ENCODE measurements at places on chromosomes 16 and 17. TPM values are rescaled to one million over a fixed set of nuclear protein-coding genes. Genes with fewer than 3 reads are reported as not detected.

- H3K4me1 ChIP-seq = peaks cover 26% of the 10 kb centered on the region
- H3K27me3 ChIP-seq = no peaks in the 10 kb centered on the region
- peak overlapping the region; percentile 32 for H3K27ac ChIP-seq
- no peak overlapping the region for H3K4me3 ChIP-seq
- H3K36me3 ChIP-seq = peaks cover 13% of the 10 kb centered on the region
Observed at GRCh38 chr17:50550661-50551432, 3.9 kb downstream of the SPATA20 start.

- no peaks in the 10 kb centered on the region for H3K36me3 ChIP-seq
- H3K27ac ChIP-seq = no peak overlapping the region
- H3K4me3 ChIP-seq = no peak overlapping the region
- peaks cover 23% of the 10 kb centered on the region for H3K27me3 ChIP-seq
Observed at GRCh38 chr17:50027881-50028735, 27.8 kb upstream of the ITGA3 start.

GRCh38 chr17:82586576-82587233 is 61.5 kb downstream of the WDR45B start:
- peaks cover 49% of the 10 kb centered on the region for H3K36me3 ChIP-seq
- H3K27ac ChIP-seq = no peak overlapping the region
- no peak overlapping the region for H3K4me3 ChIP-seq
- peaks cover 44% of the 10 kb centered on the region for H3K4me1 ChIP-seq
- H3K27me3 ChIP-seq = no peaks in the 10 kb centered on the region

DNA sequence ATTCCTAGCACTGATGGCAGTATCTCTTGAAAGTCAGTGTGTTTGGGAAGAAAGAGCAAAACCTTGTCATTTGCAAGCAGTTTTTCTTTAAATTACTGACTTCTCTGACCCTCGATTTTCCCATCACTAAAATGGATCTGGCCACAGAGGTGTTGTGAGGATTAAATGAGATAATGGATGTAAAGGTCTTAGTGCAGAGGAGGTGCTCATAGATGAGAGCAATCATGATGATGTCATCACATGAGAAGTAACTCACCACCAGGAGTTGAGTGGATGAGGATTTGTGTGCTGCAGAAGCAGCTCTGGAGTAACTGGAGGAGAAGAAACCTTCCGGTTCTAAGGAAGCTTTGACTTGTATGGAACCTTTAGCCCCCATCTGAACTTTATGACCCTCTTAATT is 30.6 kb downstream of the PITPNM3 start:
- no peak for DNase-seq
- H3K27ac ChIP-seq = no peak overlapping the region
- no peaks in the 10 kb centered on the region for H3K36me3 ChIP-seq
- no peaks in the 10 kb centered on the region for H3K27me3 ChIP-seq
- H3K4me1 ChIP-seq = no peaks in the 10 kb centered on the region
- no peak overlapping the region for H3K4me3 ChIP-seq

DNA sequence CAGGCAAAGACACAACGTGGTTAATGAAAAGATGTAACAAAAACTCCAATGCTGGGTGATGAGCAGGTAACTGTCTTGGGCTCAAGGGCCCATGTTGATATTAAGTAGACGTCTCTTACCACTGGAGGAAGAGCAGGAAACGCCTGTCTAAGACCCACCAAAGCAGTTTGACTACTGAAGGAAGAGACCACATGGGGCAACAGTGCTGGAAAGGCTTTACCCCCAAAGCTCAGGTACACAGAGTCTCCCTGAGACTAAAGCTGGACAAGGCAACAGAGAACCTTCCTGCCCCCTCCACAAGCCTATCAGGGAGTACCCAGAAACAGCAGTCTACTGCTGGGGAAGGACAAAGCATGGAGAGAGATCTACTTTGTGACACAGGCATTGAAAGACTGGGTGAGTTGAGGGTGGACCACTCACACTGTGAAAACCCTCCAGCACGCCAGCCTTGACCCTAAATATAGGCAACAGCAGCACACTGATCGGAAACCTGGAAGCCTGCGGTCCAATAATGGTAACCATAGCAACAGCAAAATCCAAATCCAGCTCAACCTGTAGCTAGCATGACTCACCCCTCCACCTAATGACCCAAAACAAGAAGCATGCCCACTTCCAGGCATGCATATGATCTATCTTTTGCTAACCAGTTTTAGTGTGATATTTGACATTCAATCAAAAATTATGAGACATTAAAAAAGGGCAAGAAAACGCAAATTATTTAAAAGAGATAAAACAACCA is 270.5 kb upstream of the SDK2 start:
- no peaks in the 10 kb centered on the region for H3K4me1 ChIP-seq
- no peaks in the 10 kb centered on the region for H3K36me3 ChIP-seq
- DNase-seq = no peak

DNA sequence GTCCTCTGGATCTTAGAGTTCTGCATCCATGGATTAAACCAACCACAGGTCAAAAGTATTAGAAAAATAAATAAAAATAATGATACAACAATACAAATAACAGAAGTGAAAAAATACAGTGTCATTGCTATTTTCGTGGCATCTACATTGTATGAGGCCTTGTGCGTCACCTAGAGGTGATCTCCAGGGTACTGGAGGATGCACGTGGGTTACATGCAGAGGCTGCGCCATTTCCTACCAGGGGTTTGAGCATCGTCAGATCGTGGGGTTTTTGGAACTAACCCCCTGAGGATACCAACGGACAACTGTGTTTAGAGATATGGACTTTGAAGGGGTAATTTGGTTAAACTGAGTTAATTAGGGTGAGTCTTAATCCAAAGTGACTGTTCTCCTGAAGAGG is 224.7 kb downstream of the ENGASE start:
- peaks cover 65% of the 10 kb centered on the region for H3K27me3 ChIP-seq
- no peaks in the 10 kb centered on the region for H3K36me3 ChIP-seq
- H3K4me3 ChIP-seq = no peak overlapping the region
- no peak overlapping the region for H3K27ac ChIP-seq
- H3K4me1 ChIP-seq = no peaks in the 10 kb centered on the region
- DNase-seq = no peak

DNA sequence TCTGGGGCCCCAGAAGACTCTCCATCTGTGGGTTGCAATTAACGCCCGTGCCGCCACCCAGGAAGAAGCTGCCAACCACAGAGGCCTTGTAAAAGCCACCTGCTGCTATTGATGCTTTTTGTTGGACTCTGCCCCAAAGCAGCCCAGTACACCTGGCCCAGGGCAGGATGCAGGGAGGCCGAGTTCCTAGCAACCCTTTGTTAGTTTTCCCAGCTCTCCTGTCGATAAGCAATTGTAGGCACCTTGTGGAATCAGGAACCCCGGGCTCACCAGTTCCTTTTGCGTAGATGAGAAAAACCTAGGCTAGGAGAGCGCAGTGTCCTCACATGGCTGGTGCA is 103.3 kb downstream of the ABCC6 start:
- peaks cover 74% of the 10 kb centered on the region for H3K36me3 ChIP-seq
- no peaks in the 10 kb centered on the region for H3K27me3 ChIP-seq
- no peak overlapping the region for H3K4me3 ChIP-seq
- peaks cover 16% of the 10 kb centered on the region for H3K4me1 ChIP-seq
- H3K27ac ChIP-seq = peak overlapping the region; percentile 54

- H3K27me3 ChIP-seq = no peaks in the 10 kb centered on the region
- H3K36me3 ChIP-seq = peaks cover 97% of the 10 kb centered on the region
- DNase-seq = no peak
- H3K4me1 ChIP-seq = no peaks in the 10 kb centered on the region
Observed at GRCh38 chr17:7903154-7904103, 12.7 kb downstream of the RNF227 start.

GRCh38 chr16:17371299-17371698 is 99.5 kb downstream of the XYLT1 start:
- H3K27me3 ChIP-seq = no peaks in the 10 kb centered on the region
- no peaks in the 10 kb centered on the region for H3K36me3 ChIP-seq
- H3K27ac ChIP-seq = no peak overlapping the region
- H3K4me3 ChIP-seq = no peak overlapping the region
- H3K4me1 ChIP-seq = peaks cover 33% of the 10 kb centered on the region

- no peak for DNase-seq
- peaks cover 60% of the 10 kb centered on the region for H3K36me3 ChIP-seq
- H3K27ac ChIP-seq = peak overlapping the region; percentile 94
- H3K4me1 ChIP-seq = peaks cover 47% of the 10 kb centered on the region
- H3K27me3 ChIP-seq = no peaks in the 10 kb centered on the region
Observed at GRCh38 chr16:3400446-3400778, 392 bp downstream of the ZSCAN32 start.

GRCh38 chr17:83046448-83047181 is 32.8 kb upstream of the METRNL start:
- DNase-seq = no peak
- peaks cover 10% of the 10 kb centered on the region for H3K4me1 ChIP-seq
- H3K36me3 ChIP-seq = peaks cover 25% of the 10 kb centered on the region
- no peak overlapping the region for H3K27ac ChIP-seq

- H3K4me1 ChIP-seq = peaks cover 57% of the 10 kb centered on the region
- DNase-seq = peak; percentile 24
- no peaks in the 10 kb centered on the region for H3K36me3 ChIP-seq
- H3K27me3 ChIP-seq = no peaks in the 10 kb centered on the region
- H3K27ac ChIP-seq = peak overlapping the region; percentile 89
- H3K4me3 ChIP-seq = peak overlapping the region; percentile 99
Observed at GRCh38 chr17:67245694-67246402, 852 bp upstream of the HELZ start.

DNA sequence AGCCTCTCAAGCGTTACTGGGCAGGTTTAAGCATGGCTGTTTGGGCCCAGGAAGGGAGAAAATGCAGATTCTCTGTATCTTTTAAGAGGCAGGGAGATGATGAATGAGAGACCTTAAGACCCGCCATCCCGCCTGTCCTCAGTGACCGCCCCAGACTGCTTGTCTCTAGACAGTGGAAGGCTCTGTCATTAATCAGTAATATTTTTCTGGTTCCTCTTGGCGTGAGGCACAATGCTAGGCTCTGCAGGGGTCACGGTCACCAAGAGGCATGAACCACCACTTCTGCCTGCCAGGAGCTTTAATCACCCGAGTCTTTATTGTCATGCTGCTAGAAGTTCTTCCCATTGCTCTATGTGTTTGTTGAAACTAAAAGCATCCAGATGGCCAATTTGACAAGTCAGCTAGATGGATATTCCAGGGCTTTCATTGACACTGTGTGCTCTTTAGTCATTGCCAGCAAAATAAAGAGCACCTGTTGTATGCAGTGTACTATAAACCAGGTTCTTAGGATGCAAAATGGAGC is 3.2 kb downstream of the SLC6A2 start:
- no peak overlapping the region for H3K4me3 ChIP-seq
- peaks cover 62% of the 10 kb centered on the region for H3K27me3 ChIP-seq
- DNase-seq = no peak
- H3K4me1 ChIP-seq = peaks cover 19% of the 10 kb centered on the region
- no peak overlapping the region for H3K27ac ChIP-seq

- no peak overlapping the region for H3K27ac ChIP-seq
- H3K36me3 ChIP-seq = no peaks in the 10 kb centered on the region
- H3K4me1 ChIP-seq = peaks cover 19% of the 10 kb centered on the region
- DNase-seq = no peak
- H3K4me3 ChIP-seq = peak overlapping the region; percentile 58
- H3K27me3 ChIP-seq = peaks cover 96% of the 10 kb centered on the region
Observed at GRCh38 chr16:52545898-52546266, 1.1 kb downstream of the TOX3 start.

DNA sequence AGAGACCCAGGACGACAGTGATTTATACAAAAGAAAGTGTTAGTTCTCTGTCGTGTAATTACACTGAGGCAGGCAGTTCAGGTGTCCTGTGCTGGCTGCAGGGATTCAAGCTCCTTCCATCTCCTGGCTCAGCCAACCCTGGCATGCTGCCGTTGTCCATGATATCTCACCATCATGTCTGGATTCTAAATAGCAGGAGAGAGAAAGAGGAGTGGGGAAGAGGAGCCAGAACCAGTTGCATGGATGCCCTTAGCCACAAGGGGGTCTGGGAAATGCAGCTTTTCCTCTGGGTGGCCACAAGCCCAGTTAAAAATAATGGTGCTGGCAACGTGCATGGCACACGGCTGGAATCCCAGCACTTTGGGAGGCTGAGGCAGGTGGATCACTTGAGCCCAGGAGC is 9.7 kb downstream of the C16orf54 start:
- H3K27me3 ChIP-seq = peaks cover 52% of the 10 kb centered on the region
- DNase-seq = no peak
- no peak overlapping the region for H3K27ac ChIP-seq
- no peak overlapping the region for H3K4me3 ChIP-seq
- H3K4me1 ChIP-seq = no peaks in the 10 kb centered on the region

- no peaks in the 10 kb centered on the region for H3K27me3 ChIP-seq
- H3K4me1 ChIP-seq = peaks cover 30% of the 10 kb centered on the region
- no peaks in the 10 kb centered on the region for H3K36me3 ChIP-seq
- H3K4me3 ChIP-seq = no peak overlapping the region
Observed at GRCh38 chr16:14121142-14121541, 50.0 kb downstream of the MRTFB start.

GRCh38 chr16:21991621-21992020 is 9.3 kb downstream of the PDZD9 start:
- no peak overlapping the region for H3K4me3 ChIP-seq
- H3K27me3 ChIP-seq = no peaks in the 10 kb centered on the region
- H3K4me1 ChIP-seq = peaks cover 40% of the 10 kb centered on the region
- H3K36me3 ChIP-seq = no peaks in the 10 kb centered on the region

GRCh38 chr17:58276423-58276822 is 4.3 kb downstream of the MPO start:
- peaks cover 70% of the 10 kb centered on the region for H3K27me3 ChIP-seq
- H3K4me3 ChIP-seq = no peak overlapping the region
- DNase-seq = no peak
- H3K36me3 ChIP-seq = no peaks in the 10 kb centered on the region
- no peak overlapping the region for H3K27ac ChIP-seq

DNA sequence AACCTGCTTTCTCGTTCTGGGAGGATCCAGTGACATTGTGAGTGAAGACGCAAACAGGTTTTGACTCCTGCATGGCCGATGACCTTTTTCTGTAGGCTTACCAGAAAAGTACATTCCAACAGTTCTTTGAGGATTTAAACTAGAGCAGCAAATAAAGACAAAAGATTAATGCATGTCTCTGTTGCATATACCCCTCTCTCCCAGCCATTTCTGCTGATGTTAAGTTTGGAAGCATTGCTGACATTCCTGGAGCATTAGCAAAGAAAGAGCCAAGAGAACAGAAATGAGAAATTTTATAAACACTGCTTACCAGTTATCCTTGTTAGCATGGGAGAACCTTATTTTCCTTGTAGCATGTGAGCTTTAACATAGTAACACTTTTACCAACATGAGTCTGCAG is 49.3 kb downstream of the SIAH1 start:
- DNase-seq = no peak
- H3K27ac ChIP-seq = no peak overlapping the region
- H3K27me3 ChIP-seq = no peaks in the 10 kb centered on the region
- H3K4me3 ChIP-seq = no peak overlapping the region
- peaks cover 18% of the 10 kb centered on the region for H3K4me1 ChIP-seq

GRCh38 chr16:1002399-1003166 is 21.0 kb downstream of the SOX8 start:
- peaks cover 90% of the 10 kb centered on the region for H3K27me3 ChIP-seq
- H3K27ac ChIP-seq = no peak overlapping the region
- H3K4me1 ChIP-seq = peaks cover 8% of the 10 kb centered on the region
- H3K4me3 ChIP-seq = no peak overlapping the region
- DNase-seq = no peak

Gene PERCC1
- not detected for total RNA-seq

Gene SOST
- 0.14 TPM for total RNA-seq

Gene CDK10
- 26.7 TPM for total RNA-seq

Gene RNF222
- not detected for total RNA-seq

Gene TBC1D28
- not detected for total RNA-seq

Gene LPO
- not detected for total RNA-seq

All from left ventricle myocardium inferior (tissue), 1 donor.